BJ (cell line): ENCODE measurements at places on chromosomes 11 and 22.

DNA sequence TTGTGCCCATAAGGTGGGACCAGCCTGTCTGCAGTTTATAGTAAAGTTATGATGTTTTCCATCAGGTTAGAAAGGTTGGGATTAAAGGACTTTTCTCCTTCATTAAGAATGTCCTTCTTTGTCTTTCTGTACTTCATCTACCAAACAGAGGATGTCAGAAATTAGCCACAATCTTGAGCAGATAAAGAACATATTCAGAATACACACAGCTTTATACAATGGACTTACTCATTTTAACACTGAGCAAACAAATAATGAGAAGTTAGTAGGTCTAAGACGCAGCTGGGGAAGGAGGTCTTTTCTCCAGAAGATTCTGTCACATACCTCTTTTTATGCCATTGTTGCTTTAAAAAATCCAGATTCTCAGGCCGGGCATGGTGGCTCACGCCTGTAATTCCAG is 57.0 kb upstream of the CYP2D6 start:
- DNase-seq, result no peak

GRCh38 chr11:3866206-3866605 is 10.7 kb downstream of the STIM1 start:
- no peak for DNase-seq

DNA sequence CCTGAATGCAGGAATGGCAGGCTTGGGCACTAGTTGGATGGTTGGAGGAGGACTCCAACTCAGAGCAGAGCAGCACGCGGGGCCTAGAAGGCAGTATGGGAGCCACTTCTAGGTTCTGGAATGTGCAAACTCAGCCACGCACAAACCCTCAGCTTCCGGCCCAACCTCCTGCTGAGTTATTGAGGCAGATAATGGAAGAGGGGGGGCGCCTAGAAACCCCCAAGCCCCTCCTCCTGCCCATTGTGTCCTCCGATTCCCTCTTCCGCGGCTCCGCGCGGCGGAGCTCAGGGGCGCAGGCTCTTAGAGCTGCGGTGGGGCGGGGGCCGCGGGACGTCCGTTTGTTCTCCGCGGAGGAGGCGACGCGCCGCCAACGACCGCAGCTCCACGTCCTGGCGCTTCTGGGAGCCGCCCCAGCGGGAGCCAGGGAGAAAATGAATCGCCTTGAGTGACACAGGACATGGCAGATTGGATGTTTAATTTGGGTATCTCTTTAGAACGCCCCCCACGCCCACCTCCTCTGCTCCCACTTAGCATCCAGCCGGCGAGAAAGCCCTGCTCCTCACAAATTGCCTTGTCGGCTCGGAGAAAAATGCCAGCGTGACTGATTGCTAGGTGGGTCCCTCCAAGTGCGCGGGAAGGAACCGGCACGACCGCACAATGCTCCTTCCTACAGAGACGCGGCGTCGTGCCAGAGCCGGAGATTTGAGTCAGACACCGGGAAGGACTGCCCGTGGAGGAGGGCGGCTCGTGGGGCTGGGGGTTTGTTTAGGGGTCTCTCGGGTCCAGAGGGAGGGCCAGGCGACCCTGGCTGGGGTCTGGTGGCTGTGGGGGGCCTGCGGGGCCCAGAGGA is 144.6 kb downstream of the NECTIN1 start:
- no peak for DNase-seq

- DNase-seq, result no peak
Observed at GRCh38 chr22:49826603-49827270, 936 bp downstream of the BRD1 start.

DNA sequence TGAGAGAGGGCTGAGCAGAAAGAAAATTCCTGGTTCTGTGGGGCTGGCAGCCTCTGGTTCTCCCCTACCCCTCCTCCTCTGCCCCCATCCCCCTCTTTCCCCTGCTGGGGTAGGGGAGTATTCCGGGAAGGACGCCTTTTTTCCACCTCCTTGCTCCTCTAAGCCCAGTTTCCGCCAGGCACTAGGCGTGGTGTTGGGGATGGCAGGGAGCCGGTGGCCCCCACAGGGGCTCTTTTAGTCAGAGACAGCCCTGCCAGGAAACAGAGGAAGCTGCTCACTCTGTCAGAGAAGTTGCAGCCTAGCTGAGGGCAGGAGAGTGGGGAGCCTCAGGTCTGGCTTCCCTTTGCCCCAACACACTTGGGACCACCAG is 15.6 kb upstream of the ARHGEF17 start:
- DNase-seq, result no peak

DNA sequence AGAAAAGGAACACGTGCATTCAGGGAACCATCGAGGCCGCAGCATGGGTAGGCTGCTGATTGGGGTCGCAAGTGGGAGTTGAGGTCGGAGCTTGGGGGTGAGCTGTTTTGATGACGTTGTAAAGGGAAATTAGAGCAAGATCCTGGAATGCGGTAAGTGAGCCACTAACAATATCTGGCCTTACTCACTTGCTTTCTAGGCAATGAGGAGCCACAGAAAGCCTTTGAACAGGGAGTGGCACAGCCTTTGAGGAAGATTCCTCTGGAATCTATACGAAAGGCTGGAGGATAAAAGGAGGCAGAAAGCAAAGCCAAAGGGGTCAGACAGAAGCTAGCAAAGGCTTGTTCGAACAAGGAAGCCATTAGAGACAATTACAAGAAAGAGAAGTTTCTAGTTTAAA is 197.5 kb downstream of the LARGE1 start:
- DNase-seq, result no peak

GRCh38 chr11:20949585-20949984 is 280.2 kb downstream of the NELL1 start:
- DNase-seq, result no peak

DNA sequence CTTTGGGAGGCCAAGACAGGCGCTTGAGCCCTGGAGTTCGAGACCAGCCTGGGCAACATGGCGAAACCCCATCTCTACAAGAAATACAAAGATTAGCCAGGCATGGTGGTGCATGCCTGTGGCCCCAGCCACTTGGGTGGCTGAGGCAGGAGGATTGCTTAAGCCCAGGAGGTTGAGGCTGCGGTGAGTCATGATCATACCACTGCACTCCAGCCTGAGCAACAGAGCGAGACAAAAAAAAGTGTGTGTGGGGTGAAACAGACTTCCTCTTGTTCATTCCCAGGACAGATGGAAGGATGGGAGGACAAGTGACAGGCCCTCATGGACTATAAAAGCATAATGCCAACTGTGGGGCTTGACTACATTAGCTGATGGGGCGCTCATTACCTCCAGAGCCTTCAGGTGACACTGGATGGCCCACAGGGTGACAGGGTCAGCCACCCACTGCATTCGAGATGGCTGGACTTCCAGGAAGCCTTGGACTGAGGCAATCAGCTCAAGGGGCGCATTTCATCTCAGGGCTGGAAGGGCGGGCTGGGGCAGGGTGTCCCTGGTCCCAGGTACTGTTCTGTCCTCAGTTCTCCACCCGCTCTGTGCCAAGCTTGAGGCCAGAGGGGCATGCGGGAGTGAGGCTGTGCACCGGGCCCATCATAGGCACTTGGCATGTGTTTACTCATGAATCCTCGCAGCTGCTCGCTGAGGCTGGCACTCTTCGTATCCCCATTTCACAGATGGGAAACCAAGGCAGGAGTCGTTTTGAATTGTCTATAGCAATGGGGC is 12.5 kb downstream of the NPTXR start:
- DNase-seq, result no peak

- DNase-seq, result no peak
Observed at GRCh38 chr11:66289548-66290329, 796 bp upstream of the YIF1A start.

DNA sequence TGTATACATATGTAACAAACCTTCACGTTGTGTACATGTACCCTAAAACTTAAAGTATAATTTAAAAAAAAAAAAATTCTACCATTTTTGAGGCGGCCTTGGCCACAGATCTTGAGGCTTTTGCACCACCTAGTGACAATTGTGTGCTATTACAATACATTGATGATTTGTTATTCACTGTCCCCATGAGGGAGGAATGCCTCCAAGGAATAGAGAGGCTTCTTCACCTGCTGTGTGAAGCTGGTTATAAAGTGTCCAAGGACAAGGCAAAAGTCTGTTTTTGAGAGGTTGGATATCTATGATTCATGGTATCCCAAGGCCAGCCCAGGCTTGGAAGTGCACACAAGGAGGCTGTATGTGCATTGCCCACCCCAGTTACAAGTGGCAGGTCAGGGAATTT is 30.7 kb downstream of the SLC22A25 start:
- no peak for DNase-seq

GRCh38 chr11:127037596-127037995 is 37.0 kb upstream of the KIRREL3 start:
- no peak for DNase-seq

DNA sequence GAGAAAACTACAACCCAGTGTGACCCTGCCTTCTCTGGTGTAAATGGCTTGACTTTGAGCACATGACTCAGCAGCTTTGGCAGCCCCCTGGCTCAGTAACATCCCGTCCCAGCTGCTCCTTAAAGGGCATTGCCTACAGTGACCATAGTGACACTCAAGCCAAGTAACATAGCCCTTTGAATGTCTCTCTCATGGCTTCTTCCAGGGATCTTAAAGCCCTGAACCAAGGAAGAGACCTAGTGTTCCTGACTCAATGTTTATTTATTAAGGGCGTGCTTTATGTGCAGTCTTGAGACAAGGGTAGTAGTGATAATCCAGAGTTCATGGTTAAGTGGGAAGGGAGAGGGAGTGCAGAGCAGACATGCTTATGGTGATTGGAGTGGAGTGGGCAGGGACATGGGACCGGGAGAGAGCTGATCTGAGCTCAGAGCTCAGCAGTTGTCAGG is 125.7 kb downstream of the PARVA start:
- DNase-seq, result no peak

- DNase-seq, result no peak
Observed at GRCh38 chr11:92697461-92698312, 271.8 kb upstream of the MTNR1B start.

- DNase-seq, result no peak
Observed at GRCh38 chr22:39703091-39703490, 132.5 kb downstream of the CACNA1I start.

DNA sequence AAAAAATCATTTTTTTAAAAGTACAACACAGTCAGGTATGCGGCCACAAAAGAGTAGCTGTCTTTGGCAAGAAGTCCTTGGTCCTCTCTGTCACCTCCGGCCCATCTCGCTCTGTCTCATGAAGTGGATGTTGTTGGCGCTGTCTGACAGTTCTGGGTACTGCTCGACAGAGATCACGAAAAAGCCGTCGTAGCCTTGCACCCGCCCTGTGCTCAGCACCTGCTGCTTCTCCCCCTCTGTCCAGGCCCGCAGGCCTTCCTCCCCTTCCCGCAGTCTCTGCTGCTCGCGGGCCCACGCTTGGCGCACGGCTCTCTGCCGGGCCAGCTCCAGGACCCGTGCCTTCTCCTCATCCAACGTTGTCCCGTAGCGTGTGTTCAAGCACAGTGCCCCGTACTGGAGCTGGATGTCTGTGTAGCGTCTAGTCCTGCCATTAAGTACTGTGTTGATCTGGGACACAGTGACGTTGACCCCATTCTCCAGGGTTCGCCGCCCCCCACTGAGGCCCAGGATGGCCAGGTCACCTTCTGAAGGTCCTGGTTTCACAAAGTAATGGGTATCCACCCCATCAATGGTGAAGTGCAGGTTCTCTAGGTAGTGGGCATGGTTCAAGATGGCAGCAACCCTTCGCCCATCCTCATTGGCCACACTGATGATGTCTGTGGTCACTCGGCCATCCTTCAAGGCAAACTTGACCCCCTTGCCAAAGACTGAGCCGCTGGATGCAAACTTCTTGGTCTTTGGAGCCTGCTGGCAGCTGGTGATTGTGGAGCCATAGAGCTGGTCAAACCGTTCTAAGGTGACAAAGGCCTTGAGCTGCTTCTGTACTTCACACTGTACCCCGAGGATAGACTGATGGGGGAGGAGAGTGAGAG is 83.5 kb upstream of the NARS2 start:
- DNase-seq, result no peak

- DNase-seq, result no peak
Observed at GRCh38 chr11:8766043-8766987, 83.7 kb downstream of the RPL27A start.

DNA sequence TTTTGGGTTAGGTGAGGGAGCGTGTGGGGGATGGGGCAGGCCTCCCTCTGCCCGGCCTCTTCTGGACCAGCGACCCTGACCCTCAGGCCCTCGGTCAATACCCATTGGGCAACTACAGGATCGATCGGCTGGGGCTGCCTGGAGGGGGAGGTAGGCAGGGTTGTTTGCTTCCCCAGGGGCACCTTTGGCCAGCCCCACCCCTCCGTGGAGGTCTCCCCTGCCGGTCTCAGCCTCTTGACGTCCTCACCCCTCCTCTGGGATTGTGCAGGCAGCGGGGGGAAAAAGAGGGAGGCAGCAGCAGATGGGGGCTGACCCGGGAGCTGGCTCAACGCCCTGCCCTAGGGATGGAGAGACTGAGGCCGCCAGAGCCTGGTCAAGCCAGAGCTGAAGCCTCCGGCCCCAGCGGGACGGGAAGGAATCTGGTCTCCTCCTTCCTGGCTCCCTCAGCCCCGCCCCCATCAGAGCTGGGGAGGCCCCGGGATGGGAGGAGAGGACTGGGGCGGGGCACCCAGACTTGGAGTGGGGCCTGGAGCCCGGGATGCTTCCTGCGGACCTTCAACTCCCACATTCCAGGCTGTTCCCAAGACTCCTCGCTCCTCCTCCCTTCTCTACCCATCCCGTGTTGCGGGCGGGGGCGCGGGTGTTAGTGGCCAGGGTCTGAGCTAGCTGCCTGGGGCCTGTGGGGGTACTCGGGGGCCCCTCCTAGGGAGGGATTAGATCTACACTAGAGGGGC is 14.4 kb upstream of the CDC42EP1 start:
- peak; percentile 71 for DNase-seq

DNA sequence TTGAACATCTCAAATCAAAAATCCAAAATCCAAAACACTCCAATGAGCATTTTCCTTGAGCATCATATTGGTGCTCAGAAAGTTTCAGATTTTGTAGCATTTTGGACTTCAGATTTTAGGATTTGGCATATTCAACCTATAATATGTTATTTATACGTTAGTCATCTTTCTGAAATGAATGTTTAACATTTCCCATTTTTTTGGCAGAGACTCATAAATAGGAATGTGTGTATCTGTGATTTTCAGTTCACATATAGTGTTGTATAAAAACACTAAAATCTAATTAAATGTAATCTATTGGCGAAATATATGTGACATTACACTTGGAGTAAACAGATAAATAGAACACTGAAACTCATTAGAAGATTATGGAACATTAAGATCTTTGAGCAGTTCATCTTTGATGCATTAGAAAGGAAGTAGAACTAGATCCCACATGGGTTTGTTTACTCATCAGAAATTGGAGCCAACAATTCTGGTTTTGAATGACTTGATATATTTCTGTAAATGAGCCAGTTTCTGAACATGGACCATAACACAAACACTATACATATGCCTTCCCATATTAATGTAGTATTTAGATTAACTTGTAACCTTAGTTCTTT is 153.1 kb downstream of the UVRAG start:
- no peak for DNase-seq

GRCh38 chr11:134640971-134641968 is 229.2 kb upstream of the B3GAT1 start:
- no peak for DNase-seq
